ENCODE measurements at places on chromosomes 16 and 17.

GRCh38 chr17:47252209-47252608 lies 1.4 kb upstream of the ITGB3 start:
- no peak for DNase-seq

DNA sequence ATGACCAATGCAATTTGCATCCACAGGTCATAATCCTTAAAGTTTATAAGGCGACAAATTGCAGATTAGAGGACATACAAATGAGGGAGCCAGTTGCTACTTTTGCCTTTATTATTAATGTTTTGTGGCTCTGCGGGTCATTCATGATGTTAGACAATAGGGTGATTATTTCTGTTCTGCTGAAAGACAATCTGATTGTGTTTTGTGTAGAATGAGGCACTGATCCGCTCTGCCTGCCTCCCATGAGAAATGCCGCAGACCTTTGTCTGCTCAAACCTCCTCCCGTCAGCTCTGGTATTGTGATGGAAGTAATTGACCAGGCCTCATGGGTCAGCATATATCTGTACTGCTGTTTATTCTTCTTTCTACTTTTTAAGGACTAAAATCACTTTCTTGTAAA lies 224.9 kb downstream of the PRKCA start:
- no peak for DNase-seq

DNA sequence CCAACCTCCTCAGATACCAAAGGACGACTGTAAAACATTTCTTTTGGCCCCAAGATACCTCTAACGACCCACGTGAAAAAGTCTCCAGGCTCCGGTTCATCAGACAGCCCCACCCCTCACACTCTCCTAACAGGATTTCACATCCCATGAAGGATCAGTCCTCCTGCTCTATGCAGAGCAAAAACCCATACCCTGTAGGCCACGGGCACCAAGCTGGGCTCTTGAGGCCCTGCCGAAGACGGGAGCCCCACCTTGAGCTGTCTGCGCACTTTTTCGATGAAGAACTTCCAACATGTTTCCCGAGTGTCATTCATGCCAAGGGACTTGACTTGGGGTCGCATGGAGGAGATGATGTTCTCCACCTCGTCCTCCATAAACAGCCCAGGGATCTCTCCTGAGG lies 89.9 kb downstream of the PGS1 start:
- no peak for DNase-seq

GRCh38 chr17:49971848-49972485 lies 3.0 kb downstream of the DLX4 start:
- peak; percentile 42 for DNase-seq

All from AG08396 (cell line).